SHP77 treated with DMSO at 0.1 percent for 48 hours (cell line): ENCODE measurements at places on chromosomes 3 and 15.

DNA sequence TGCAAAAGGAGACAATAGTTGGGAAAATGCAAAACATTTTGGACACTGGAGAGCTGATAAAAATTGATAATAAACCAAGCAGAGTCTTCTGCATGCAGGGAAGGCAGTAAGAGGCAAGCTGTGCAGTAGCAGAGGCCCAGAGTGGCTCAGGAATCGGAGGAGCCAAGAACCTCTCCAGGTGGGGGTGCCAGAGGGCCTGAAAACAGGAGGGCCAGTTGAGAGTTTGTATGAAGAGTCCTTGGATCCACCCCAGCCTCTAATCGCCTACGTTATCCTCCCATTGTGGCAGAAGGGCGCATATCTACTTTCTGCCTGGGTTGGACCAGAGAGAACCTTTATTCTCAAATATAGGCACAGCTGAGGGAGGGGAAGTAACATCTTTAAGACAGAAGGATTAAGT is 48.9 kb upstream of the RBP1 start:
- peak; percentile 6 for DNase-seq

GRCh38 chr3:124438813-124439212 is 291.4 kb upstream of the UMPS start:
- no peak for DNase-seq

DNA sequence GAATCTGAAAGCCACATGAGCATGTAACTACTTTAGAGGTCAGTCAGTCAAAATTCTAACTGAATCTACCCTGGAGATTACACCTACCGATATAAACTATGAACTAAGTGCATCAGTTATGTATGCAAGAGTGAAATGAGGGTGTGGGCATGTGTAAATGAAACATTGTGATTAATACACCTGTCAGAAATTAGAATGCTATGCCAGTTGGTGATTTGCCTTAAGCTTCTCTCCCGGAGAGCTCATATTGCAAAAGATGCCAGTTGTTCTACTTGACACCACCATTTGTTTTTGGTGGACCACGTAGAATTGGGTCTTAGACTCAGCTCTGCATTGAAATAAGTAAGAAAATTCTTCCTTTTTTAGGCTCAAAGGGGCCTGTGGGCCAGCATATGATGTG is 91.0 kb upstream of the KBTBD8 start:
- no peak for DNase-seq

GRCh38 chr3:44326515-44326914 is 12.1 kb upstream of the TCAIM start:
- no peak for DNase-seq

DNA sequence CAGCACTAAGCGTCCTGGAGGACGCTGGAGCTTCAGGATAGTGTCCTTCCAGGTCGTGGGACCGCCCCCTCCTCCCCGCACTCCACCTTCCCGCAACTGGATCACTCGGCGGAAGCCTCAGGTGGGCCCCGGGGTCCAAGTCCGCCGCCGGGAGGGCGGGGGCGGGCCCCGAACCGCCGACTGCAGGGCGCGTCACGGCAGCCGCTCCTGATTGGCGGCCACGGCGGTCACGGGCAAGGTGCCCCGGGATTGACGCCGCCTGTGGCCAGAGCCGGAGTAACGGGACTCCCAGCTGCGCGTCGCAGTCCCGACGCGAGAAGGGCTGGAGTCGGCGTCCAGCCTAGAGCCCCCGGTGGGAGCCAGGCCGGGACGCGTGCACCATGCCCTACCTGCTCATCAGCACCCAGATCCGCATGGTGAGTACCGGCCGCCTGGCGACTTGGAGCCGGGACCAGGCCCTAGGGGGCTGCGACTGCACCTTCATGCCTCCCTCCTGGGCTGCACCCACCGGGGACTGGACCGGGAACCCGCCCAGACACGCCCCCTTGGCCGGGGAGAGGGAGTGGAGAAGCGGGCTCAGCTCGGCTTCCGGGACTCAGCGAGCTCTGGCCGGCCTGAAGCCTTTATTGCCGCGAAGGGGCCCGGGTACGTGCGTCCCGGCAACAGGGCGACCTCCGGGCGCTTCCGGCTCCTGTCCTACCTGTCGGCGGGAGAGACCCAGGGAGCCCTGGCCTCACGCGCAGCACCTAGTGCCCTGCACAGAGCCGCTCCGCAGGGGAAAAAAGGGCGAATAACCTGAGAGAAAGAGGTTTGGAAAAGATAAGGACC is at the start of gene GCHFR:
Gene GCHFR, plus strand, starts transcription at position 268 of the 828 bp plus-strand sequence. Its CDS starts 113 bp downstream, at position 381.
- DNase-seq, result peak; percentile 45

- no peak for DNase-seq
Measured at GRCh38 chr3:122324871-122325323, at the start of gene CSTA. Gene CSTA (plus strand): TSS chr3:122325248. CDS start chr3:122325293, 45 bp downstream.

DNA sequence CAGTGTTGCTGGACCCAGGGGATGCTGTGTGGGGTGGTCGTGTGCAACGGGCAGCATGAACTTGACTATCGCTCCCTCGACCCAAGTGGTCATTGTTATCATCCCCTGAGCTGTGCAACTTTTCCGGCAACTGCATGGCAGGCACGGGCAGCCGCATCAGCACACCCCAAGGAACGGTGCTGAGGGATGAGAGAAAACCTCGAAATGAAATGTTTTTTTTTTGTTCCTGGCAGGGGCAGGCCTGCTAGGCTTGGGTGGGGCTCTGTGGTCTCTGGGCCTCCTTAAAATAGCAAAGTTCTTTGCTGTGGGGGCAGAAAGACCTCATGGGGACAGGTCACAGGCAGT is 51.4 kb downstream of the CORO2B start:
- DNase-seq, result no peak

DNA sequence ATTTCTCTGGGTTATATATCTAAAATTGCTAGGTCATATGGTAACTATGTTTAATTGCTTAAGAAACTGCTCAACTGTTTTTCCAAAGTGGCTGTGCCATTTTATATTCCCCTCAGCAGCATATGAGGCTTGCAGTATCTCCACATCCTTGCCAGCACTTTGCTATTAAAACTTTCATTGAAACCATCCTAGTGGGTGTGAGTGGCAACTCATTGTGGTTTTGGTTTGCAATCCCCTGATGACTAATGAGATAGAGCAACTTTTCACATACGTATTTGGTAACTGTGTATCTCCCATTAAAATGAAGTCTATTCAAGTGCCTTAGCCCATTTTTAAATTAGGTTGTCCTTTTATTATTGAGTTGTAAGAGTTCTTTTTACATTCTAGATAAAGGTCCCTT is 17.3 kb downstream of the KPNA1 start:
- DNase-seq, result no peak

DNA sequence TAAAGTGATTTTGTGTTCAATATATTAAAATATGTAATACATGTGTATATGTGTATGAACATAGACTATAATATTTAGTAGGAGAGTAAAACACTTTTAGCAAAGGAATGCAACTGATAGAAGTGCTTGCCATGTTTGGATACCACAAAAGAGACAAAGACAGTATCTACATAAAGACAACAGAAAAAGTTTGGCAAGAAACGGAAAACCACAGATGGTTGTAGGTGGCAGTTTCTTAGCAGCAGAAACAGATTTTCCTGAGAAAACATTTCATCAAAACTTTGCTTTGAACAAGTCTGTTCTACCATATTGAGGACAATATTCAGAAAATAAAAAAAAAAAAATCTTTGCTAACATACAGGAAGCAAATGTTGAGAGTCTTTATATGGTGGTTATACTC is 1560.4 kb upstream of the GBE1 start:
- no peak for DNase-seq

DNA sequence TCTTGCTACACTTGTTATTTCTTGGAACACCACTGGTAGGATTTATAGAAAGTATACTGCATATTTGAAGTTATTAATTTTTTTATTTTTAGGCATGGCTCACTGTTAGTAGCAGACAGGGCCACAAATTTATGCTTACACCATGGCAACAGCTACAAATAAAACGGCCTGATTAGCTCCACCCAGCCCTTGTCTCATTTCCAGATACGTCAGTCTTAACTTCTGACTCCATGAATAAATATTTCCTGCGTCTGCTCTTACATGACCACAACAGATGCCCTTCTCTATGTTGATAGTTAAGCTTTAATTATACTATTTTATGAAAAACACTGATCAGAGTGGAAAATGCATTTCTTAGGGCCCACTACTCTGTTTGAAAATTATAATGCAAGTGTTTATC is 62.3 kb upstream of the CPOX start:
- DNase-seq, result no peak

GRCh38 chr3:192597913-192598312 is 129.4 kb downstream of the FGF12 start:
- DNase-seq, result no peak

DNA sequence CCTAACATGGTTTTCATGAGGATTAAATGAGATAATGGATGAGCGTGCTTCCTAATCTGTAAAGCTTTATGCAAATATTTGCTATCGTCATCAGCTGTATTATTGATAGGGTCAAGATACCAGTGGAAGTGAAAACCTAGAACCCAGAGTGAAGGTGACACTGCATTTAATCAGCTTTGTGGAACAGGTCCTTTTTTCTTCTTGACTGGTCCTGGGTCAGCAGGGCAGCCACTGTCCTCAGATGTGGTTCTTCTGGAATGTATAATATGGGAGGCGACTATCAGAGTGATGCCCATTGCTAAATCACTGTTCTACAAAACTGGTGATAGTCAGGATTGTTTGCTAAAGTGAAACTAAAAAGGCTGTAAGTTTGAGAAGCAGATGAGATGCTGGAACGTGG is 41.4 kb downstream of the SORD start:
- DNase-seq, result no peak

DNA sequence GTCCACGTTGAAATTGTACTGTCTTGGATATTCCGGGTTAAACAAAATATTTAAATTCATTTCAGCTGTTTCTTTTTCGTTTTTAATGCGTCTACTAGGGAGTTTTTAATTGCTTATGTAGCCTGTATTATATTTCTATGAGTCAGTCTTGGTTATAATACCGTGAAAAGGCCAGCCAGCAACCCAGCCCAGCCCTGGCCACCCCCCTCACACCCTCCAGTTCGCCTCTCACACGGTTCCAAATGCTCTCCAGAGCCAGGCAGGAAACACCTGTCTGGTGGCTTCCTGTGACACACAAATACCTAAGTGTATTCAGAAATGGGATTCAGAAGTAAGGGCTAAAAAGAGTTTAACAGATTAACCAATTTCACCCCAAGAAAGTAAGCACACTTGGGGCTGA is 4.4 kb downstream of the SH3BP5 start:
- DNase-seq, result peak; percentile 23

DNA sequence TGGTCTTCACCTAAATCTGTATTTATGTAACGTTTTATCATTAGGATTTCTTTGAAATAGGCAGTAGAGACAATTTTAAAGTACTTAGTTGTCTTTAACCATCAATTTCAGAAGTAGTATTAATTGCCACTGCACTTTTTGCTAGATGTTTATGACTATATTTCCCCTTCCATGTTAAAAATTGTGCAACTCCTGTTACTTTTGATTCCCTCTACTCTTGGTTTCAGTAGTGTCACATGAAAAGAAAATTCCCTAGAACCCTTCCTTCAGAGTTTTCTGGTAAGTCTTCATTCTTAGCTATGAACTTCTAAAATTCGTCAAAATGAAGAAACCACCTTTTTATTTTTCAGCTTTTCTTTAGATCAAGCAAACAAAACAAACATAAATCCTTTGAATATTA is 7.1 kb downstream of the PIAS1 start:
- no peak for DNase-seq

GRCh38 chr15:34179234-34179633 is 30.7 kb downstream of the KATNBL1 start:
- DNase-seq, result no peak

DNA sequence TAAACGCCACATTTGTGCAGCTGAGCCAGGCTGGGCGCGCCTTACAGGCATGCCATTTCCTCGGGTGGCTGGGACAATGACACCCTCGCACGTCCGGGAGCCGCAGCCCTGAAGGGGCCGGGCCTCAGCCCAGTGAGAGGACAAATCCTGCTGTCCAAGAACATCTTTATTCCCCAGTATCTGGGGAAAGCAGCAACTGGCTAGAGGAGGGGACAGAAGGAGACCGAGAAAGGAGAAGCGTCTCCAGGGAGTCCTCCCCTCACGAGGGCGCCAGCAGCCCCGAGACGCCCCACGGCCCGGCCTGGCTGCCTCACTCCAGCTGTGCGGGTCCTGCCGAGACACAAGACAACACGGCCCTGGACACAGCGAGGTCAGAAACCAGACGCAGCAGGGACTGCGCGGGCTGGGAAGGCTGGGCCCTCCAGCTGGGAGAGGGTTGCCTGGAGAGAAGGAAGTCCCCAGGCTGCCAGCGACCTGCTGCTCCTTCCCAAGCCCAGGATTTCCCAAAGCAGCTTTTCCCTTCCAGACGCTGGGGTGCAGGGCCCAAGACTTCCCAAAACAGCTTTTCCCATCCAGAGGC is 130.2 kb downstream of the CHSY1 start:
- no peak for DNase-seq

- no peak for DNase-seq
Measured at GRCh38 chr15:41584636-41585126, 25.7 kb downstream of the TYRO3 start.

DNA sequence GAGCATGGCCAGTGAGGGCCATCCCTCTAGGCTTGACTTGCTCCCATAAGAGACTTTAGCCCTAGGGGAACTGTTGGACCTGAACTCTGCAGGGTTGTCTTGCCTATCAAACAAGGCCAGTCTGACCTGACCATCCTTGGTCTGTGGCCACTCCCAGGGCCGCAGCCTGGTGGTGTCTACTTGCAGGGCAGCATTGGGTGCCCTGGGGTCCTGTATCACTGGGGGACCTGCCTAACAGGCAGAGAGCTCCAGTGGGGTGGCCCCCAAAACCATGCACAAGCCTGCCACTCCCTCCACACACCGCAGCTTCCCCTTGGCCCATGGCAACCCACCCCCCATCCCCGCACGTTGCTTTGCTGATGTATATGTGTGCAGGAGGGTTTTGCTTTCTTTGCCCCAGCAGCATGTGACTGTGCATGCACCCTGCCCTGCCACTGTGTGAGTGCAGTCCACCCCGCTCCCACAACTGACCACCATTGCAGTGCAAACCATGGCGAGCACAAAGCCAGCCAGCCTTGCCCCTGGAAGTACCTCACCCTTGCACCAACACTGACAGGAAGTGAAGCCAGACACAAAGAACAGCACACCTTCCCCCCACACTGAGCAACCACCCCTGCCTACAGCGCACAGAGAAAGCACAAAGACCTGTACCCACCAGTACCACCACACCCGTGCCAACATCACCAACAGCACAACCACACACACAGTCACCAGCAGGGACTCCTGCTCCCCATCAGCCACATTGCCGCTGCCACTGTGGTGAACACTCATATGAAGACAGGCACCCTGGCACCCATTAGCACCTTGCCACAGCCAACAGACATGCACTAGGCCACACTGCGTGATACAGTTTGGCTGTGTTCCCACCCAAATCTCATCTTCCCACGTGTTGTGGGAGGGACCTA is 88.8 kb downstream of the SENP7 start:
- no peak for DNase-seq

GRCh38 chr3:58025837-58026569 is 17.8 kb downstream of the FLNB start:
- DNase-seq, result peak; percentile 63

GRCh38 chr15:90683876-90684275 is 33.3 kb upstream of the BLM start:
- DNase-seq, result no peak
